Esophagus muscularis mucosa (tissue), 4 donors: ENCODE measurements at places on chromosomes 3 and 15. TPM values are rescaled to one million over a fixed set of nuclear protein-coding genes. Genes with fewer than 3 reads are reported as not detected.

DNA sequence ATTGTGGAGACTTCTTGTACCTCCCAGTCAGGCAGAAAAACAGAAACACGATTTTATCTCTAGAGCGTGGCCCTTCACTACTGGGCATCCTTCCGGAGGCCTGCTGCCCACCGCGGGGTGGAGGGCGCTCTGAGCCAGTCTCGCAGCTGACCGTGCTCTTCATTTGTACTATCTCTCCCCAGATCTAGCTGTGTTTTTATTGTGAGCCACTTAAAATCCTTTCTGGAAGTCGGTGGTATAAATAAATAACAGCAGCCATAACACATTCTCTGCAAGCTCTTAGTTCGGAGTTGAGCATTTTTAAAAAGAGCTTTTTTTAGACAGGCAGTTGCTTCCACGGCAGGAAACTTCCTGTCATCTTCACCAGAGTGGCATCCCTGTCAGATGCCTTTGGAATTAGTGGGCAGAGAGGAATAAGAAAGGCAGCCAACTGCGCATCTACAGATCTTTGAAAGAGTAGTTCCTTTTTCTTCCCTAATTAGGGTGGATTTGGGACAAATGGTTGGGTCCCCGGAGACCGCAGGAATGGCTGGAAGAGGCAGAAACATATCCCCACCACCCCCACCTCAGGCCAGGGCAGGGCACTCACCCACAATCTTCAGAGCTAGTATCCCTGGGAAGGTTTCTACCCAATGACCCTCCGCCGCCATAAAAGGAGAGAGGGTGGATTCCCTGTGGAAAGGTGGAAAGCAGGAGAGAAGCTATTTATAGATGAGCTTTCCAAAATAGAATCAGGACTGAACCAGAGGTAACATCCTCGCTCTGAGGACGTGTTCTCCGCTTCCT is 91.1 kb downstream of the TOP2B start:
- no peaks in the 10 kb centered on the region for H3K27me3 ChIP-seq
- no peak overlapping the region for H3K4me3 ChIP-seq
- no peaks in the 10 kb centered on the region for H3K36me3 ChIP-seq
- DNase-seq = no peak

- peak overlapping the region; percentile 71 for H3K4me3 ChIP-seq
- H3K27ac ChIP-seq = peak overlapping the region; percentile 86
- no peaks in the 10 kb centered on the region for H3K27me3 ChIP-seq
- no peaks in the 10 kb centered on the region for H3K36me3 ChIP-seq
These were observed 110.3 kb upstream of the KLF13 start for GRCh38 chr15:31216215-31216911.

DNA sequence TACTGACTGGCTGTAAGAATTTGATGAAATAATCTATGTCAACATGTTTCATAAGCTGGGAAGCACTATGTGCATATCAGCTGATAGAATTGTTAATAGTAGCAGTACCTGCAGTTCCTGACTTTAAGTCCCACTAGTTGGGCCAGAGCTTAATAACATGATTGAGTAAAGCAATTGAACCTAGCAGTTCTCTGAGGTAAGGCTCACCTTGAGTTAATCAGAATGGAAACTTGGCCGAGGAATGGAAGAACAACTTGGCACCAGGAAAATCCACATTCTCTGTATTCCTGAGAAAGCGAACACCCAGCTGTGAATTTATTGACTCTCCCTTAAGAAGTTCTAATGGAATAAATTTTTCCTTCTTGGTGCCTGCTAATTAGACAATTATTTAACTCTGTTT is 262.6 kb downstream of the IGSF11 start:
- H3K27ac ChIP-seq = no peak overlapping the region
- H3K4me1 ChIP-seq = no peaks in the 10 kb centered on the region
- H3K36me3 ChIP-seq = no peaks in the 10 kb centered on the region
- no peak for DNase-seq
- H3K27me3 ChIP-seq = no peaks in the 10 kb centered on the region

Gene FRMD5
- total RNA-seq = 0.83 TPM

- no peaks in the 10 kb centered on the region for H3K4me1 ChIP-seq
- H3K27me3 ChIP-seq = no peaks in the 10 kb centered on the region
- H3K4me3 ChIP-seq = no peak overlapping the region
- H3K27ac ChIP-seq = no peak overlapping the region
- DNase-seq = no peak
These were observed 59.8 kb upstream of the ACKR4 start for GRCh38 chr3:132537297-132537696.

DNA sequence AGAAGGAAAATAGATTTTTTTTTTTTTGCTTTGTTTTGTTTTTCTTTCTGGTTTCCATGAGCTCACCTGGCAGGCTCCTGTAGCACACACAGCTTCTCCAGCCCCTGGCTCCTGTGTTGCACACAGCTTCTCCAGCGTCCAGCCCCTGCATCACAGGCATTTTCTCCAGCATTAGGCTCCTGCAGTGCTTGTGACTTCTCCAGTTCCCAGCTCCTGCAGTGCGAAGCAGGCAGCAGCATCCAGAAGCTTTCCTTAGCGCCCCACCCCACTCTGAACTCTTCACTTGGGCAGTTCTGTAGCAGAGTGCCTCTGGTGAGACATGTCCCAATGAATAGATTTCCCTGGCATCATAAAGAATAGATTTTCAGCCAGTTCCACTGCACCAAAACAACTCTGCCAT is 5.5 kb upstream of the CCDC39 start:
- H3K27me3 ChIP-seq = peaks cover 49% of the 10 kb centered on the region
- H3K36me3 ChIP-seq = no peaks in the 10 kb centered on the region
- H3K27ac ChIP-seq = no peak overlapping the region
- H3K4me3 ChIP-seq = no peak overlapping the region
- H3K4me1 ChIP-seq = peaks cover 6% of the 10 kb centered on the region

GRCh38 chr15:77516786-77517185 is 96.1 kb downstream of the HMG20A start:
- no peak for DNase-seq
- no peak overlapping the region for H3K27ac ChIP-seq
- no peaks in the 10 kb centered on the region for H3K27me3 ChIP-seq
- H3K4me3 ChIP-seq = no peak overlapping the region

GRCh38 chr3:120473389-120473788 is 22.6 kb upstream of the FSTL1 start:
- H3K4me1 ChIP-seq = peaks cover 12% of the 10 kb centered on the region
- H3K4me3 ChIP-seq = no peak overlapping the region
- no peak for DNase-seq
- no peaks in the 10 kb centered on the region for H3K27me3 ChIP-seq
